Anterior cingulate cortex (tissue), 58 donors: ENCODE measurements at places on chromosomes 7 and 10.

- DNase-seq, result no peak
These were observed 74.3 kb upstream of the GATA3 start for GRCh38 chr10:7980196-7980595.

DNA sequence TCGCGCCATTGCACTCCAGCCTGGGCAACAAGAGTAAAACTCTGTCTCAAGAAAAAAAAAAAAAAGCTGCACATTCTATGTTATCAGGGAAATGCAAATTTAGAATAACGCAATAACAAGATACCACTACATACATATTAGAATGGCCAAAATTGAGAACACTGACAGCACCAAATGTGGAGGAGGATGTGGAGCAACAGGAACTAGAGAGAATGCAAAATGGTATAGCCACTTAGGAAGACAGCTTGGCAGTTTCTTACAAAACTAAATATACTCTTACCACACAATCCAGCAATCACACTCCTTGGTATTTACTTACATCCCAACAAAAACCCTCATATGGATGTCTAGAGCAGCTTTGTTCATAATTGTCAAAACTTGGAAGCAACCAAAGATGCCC lies 76.8 kb downstream of the ALOX5 start:
- DNase-seq, result no peak

DNA sequence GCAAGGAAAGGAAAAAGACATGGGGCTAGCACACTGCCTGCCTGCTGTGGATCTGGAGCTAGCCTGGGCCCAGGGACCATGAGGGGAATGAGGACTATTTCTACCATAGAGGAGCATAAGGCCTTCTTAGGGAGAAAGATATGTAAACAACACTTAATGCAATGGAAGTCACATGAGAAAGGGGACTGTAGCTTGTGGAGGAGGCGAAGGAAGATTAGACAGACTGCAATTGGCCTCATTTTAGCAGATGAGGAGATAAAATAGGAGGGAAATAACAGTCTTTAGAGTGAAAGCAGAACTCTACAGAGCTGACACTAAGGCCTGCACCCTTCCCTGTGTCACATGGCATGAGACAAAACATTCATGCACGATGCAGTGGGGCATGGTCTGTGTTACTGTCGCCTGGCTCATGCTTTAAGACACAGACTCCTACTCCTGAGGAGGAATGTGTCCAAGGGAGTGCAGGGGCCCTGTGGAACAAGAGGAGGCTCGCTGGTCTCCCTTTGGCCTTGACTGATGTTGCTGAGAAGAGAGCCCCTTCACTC lies 829.3 kb upstream of the IGFBP3 start:
- DNase-seq, result no peak

GRCh38 chr10:3999642-4000041 lies 214.6 kb upstream of the KLF6 start:
- DNase-seq, result no peak

DNA sequence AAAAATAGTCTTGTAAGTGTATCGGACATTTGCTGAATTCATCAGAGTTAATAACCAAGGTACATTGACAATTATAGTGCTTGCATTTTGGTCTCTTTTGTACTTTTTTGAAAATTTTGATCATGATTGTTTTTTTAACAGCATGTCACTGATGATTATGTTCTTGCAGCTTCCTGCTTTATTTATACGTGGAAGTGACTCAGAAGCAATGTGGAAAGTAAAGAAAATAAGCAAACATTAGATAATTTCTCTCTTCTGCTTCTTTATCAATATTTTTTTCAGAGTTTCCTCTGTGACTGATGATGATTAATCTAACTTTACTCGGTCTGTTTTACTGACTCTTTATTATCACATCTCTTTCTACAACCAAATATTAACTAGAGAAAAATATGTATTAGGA lies 1351.9 kb downstream of the REEP3 start:
- no peak for DNase-seq

- no peak for DNase-seq
These were observed 32.8 kb upstream of the CDK14 start for GRCh38 chr7:90563286-90563685.

- DNase-seq, result no peak
These were observed 43.1 kb downstream of the ARID5B start for GRCh38 chr10:61944410-61945147.

DNA sequence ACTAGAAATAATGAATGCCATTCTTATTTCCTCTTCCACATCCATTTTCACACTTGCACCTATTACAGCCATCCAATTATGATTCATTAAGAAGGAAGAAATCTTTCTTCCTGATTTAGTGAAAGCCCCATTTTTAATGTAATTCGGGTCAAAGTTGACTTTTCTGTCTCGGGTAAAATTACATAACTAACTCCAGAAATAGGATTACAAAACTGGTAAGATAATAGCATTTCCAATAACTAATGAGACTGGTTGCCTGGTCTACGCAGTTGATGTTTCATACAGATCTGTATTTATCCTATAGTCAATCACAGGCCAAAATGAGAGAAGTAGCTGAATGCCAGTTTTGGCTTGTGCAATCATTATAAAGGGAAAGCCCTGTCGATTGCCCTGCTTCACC lies 651.5 kb upstream of the NRP1 start:
- DNase-seq, result no peak

GRCh38 chr10:45204954-45205775 lies 110.2 kb downstream of the OR13A1 start:
- no peak for DNase-seq

DNA sequence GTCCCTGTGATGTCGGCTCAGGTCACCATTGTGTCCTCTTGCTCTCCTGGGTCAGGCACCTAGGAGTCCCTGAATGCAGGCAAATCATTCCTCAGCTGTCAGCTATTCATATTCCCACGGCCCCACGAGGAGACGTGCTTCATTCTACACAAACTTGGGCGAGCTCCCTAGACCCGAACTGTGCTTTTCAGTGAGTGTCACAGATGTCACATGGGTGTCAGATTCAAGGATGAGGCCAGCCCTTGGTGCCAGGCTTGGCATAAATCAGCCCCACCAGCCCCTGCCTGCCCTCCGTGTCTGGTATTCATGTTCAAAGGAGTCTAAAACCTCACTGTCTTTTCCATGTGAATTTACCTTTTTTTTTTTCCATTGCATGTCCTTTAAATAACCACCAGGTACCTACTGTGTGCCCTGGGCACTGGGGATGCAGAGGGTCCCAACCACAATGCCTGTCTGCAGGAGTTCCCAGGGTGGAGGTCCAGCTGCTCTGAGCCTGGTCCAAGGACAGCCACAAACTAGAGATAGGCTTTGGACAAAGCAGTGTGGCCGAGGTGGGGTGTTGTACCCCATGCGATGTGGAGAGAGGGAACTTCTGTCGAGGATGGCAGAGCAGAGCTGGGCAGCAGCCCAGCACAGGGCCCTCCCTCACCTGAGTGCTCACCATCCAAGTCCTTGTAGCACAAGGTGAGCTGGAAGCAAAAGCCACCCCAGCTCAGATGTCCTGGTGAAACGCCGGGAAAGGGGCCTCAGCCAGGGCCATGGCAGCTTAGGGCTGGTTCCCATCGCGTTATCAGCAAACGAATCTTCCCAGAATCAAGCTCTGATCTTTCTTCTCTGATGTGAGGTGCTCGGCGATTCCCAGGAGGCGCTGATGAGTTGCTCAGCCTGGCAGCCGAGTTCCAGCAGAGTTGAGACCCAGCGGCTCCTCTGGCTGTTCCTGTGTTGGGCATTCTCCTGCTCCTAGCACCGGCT lies 611.9 kb downstream of the PTPRN2 start:
- DNase-seq, result no peak

- DNase-seq, result no peak
These were observed 91.0 kb downstream of the ADARB2 start for GRCh38 chr10:1646332-1646731.

DNA sequence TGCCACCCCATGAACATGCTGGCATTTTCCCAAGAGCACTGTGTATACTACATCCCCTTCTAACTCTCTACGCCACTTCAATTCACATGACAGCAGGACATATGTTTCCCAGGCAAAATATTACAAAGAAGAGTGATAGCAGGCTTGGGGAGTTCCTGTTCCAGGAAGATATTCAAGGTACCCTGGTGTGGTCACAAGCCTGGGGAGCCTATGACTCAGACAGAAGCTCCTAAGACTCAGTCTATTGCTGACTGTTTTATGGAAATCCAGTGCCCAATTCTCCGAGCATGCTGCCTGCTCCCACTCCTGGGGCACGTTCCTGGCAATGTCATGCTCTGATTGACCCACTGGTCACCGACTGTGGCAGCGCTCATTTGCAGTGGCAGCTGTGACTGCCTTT lies 23.5 kb upstream of the ABLIM1 start:
- DNase-seq, result no peak

DNA sequence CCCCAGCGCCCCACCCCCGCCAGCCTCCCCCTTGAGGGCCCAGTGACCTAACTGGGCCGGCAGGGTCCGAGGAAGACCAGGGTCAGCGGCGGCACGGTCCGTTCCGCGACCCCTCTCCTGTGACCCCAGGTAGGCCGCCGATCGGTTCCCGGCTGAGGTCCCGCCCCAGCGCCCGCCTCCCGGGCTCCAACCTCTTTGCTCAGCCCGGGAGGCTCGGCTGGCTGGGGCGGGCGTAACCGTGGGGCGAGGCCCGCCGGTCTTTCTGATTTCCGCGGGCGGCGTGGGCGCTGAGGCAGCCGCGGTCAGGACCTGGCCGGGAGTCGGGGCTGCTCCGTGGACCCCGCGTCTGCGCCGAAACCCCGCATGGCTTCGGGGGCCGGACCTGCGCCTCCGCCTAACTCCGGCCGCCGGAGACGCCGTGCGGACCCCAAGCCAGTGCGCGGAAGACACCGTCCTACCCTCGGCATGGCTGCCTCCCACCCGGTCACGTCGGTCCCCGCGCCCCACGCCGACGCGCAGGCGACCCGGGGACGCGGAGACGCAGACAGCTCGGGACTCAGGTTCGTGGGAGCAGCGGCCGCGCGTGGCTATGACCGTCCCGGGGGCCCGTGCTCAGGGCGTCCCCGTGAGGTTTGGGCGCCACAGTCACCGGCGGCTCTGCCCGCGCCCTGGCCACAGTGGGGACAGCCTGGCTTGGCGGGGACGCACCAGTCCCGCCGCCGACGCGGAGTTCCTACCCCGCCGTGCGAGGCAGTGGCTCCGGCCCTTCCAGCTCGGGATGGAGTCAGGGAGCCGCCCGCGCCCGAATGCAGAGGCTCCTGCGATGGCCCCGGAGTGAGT lies 1.0 kb upstream of the VENTX start:
- no peak for DNase-seq

DNA sequence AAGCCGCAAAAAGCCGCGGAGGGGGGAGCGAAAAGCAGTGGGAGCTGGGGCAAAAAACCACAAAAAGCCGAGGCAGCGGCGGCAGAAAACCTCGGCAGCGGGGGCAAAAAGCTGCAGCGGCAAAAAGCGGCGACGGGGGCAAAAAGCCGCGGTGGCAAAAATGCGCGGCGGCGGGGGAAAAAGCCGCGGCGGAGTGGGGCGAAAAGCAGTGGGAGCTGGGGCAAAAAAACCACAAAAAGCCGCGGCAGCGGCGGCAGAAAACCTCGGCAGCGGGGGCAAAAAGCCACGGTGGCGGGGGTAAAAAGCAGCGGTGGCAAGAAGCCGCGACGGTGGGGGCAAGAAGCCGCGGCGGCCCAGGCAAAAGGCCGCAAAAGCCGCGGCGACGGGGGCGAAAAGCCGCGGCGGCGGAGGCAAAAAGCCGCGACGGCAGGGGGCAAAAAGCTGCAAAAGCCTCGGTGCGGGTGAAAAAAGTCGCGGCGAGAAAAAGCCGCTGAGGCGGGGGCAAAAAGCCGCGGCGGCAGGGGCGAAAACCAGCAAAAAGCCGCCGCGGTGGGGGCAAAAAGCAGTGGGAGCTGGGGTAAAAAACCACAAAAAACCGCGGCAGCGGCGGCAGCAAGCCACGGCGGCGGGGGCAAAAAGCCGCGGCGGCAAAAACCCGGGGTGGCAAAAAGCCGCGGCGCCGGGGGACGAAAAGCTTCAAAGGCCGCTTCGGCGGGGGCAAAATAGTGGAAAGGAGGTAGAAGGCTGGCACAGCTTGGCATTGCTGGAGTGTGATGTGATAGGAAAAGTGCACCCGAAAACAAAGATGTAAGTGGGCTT lies 135.9 kb downstream of the ZNF92 start:
- no peak for DNase-seq

DNA sequence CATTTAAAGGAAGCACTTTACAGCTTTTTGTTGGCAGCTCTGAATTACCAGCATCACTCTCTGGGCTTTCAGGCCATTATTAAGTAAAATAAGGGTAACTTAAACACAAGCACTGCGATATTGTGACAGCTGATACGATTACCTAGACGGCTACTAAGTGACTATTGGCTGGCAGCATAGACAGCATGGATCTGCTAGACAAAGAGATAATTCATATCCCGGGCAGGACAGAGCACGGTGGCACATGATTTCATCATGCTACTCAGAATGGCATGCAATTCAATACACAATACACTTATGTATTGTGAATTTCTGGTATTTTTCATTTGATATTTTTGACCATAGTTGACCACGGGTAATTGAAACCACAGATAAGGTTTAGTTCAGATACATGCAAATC lies 522.0 kb upstream of the LRRN3 start:
- no peak for DNase-seq

GRCh38 chr10:62978482-62978881 lies 154.6 kb upstream of the NRBF2 start:
- DNase-seq, result no peak

DNA sequence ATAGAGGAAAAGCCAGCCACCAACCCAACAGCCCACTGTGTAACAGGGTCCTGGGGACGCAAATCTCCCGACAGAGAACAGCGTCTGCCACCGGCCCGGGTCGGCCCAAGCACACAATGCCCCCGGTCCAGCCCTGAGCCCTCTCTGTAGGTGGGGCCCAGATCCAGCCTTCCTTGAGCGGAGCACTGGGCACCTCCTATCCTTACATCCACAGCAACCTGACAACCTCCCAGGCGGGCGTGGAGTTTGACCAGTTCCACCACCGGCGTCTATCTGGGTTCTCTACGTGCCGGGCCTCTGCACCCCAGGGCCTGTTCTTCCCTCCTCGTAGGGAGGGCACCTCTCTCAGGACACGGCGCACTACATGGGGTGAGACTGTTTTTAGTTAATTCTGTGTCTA lies 109.0 kb downstream of the CYTH3 start:
- DNase-seq, result no peak

DNA sequence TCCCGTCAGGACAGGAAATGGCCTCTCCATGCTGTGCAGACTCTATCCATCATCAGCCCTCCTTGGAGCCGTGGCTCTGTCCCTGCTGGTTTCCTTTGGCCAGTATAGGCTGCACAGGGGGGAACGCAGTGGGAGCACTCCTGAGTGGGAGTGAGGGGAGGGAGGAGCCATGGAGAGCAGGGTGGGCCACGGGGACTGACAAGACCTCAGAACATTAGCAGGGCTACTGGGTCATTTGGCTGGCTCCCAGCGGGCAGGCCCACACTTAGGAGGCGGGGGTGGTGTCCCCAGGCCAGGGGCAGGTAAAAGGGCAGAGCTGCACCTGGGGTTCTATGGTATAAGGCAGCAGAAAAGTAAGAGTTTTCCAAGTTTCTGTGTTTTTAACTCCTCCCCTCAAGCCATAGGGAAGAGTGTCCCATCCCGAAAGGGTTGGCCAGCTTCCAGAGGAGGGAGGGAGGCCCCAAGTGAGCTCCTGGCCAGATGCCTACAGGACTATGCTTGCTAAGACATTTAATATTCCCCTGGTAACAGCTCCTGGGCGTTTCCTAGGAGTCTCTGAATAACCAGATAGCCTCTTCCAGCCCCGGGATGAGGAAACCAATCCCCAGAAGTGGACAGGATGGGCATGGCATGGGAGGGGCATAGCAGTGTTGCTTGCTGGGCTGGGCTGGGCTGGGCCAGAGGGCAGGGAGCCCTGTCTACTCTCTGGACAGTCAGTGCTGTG lies 5.5 kb upstream of the OPN4 start:
- DNase-seq, result no peak
